ENCODE measurements at places on chromosomes 16 and 17. TPM values are rescaled to one million over a fixed set of nuclear protein-coding genes. Genes with fewer than 3 reads are reported as not detected.

Gene MYOCD
- not detected for total RNA-seq

Gene SPNS2
- total RNA-seq = not detected

Gene IRX3
- 15.6 TPM for total RNA-seq

Gene PRR29
- not detected for total RNA-seq

Gene ASPHD1
- total RNA-seq = 1.2 TPM

Gene PYDC1
- not detected for total RNA-seq

Gene AANAT
- total RNA-seq = not detected

Gene PTX4
- 0.34 TPM for total RNA-seq

Gene KRT27
- not detected for total RNA-seq

Gene NR1D1
- total RNA-seq = 2.4 TPM

Gene IGF2BP1
- total RNA-seq = under 0.01 TPM

Gene MAPT
- 3.6 TPM for total RNA-seq

Gene PRR35
- not detected for total RNA-seq

Gene MYH11
- total RNA-seq = not detected

Gene RILP
- total RNA-seq = 4.8 TPM

Gene PRDM7
- 14.2 TPM for total RNA-seq

Gene MYH3
- 0.69 TPM for total RNA-seq

All from melanocyte of skin (primary cell).